ENCODE measurements at places on chromosomes 6 and 20. TPM values are rescaled to one million over a fixed set of nuclear protein-coding genes. Genes with fewer than 3 reads are reported as not detected.

The DHX35 gene
- polyA plus RNA-seq = 14.5 TPM

The TRIM39 gene
- 7.4 TPM for polyA plus RNA-seq

GRCh38 chr6:7640607-7641577 is 50.9 kb downstream of the SNRNP48 start:
- peak; percentile 26 for DNase-seq

DNA sequence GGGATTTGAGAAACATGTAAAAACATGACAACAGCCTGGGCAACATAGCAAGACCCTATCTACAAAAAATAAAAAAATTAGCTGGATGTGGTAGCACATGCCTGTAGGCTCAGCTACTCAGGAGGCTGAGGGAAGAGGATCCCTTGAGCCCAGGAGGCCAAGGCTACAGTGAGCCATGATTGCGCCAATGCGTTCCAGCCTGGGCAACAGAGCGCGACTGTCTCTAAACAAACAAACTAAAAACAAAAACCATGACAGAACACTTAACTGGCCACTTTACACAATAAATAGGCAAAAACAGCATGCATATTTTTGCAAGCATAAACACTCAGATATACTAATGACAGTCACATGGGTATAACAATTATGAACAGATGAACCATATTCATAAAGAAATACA is 60.0 kb downstream of the SYTL3 start:
- DNase-seq = no peak

The MYB gene
- 0.11 TPM for polyA plus RNA-seq

- no peak for DNase-seq
Observed at GRCh38 chr6:23783901-23784300, 342.1 kb upstream of the NRSN1 start.

- no peak for DNase-seq
Observed at GRCh38 chr20:25271486-25272222, 23.8 kb downstream of the PYGB start.

GRCh38 chr6:96836631-96837080 is 621 bp downstream of the GPR63 start:
- DNase-seq = no peak

DNA sequence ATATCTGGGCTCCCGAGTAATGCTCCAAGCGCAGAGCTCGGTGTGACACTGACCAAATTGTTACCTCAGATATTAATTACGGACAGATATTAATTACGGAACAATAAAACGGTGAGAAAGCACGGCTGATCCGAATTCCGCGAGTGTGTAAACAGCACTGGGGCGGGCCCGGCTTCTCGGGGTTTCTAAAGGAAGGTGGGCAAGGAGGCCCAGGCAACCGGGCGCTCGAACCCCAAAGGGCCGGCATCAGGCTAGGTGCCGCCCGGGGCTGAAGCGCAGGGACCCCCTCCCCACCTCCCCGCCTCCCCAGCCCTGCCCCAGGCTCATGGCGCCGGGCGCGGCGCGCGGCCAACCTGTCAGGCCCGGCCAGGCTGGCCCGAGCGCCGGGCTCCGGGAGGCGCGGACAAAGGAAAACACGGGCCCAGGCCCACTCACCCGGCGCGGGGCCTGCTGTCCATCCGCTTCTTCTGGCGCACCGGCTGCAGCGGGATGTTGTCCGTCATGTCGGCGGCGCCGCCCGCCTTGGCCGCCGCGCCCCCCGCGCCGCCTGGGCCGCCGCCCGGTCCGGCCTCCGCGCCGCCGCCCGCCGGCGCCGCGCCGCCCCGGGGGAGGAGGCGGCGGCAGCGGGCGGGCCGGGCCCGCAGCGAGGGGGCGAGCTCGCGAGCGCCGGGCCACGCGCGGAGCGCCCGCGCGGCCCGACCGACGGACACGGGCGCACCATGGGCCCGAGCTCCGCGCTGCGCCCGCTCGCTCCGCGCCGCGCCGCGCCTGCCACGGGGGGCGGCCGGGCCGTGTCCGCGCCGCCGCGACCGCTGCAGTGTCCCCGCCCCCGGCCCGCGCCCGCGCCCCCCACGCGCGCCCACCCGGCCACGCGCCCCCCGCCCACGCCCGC is at the start of gene ATP9A:
Gene ATP9A, minus strand, starts transcription at position 524 of the 892 bp plus-strand sequence. Its CDS starts 21 bp downstream, at position 503.
- DNase-seq = no peak

The KCTD20 gene
- 123 TPM for polyA plus RNA-seq

- no peak for DNase-seq
Observed at GRCh38 chr20:58584881-58585752, 66.0 kb upstream of the STX16 start.

The SIRPB2 gene
- not detected for polyA plus RNA-seq

DNA sequence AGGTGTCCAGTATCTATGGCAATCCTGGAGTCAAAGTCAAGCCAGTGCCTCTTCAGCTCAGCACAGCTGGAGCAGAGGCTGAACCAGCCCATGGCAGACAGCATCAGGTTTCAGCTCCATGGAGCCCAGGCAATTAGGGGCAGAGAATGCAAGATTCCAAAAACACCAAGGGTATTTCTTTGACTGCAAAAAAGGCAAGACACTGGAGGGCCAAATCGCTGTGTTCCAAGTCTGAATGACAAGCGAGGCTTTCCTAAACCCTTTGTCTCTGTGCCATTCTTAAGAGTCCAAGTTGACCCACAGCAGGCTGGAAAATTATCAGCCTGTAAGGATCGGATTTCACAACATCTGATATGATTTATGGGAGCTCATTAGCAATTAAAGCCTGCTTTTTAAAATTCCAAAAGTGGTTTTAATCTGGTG is 49.7 kb upstream of the TGM3 start:
- no peak for DNase-seq

DNA sequence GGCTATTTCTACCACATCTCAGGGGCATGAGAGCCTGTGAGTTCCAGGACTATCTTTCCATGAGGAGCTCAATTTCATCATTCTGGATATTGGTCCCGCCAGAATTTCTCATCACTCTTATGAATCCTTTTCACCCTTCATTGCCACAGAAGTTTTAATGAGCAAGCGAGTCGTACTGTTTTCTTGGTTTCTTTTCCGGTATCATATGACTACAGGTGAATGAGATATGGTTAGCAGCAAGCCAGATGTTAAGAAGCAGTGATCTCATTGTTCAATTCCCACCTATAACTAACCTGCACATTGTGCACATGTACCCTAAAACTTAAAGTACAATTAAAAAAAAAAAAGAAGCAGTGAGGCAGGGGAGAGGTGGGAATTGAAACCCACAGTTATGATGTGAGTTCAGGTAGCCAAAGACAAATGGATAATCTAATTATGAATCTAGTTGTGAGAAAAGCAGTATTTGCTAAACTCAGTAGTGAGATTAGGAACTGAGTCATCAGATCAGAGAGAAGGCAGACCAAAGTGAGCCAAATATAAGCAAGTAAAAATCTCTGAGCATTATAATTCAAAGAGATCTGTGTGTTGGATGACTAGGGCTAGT is 78.0 kb upstream of the ELOVL5 start:
- no peak for DNase-seq

DNA sequence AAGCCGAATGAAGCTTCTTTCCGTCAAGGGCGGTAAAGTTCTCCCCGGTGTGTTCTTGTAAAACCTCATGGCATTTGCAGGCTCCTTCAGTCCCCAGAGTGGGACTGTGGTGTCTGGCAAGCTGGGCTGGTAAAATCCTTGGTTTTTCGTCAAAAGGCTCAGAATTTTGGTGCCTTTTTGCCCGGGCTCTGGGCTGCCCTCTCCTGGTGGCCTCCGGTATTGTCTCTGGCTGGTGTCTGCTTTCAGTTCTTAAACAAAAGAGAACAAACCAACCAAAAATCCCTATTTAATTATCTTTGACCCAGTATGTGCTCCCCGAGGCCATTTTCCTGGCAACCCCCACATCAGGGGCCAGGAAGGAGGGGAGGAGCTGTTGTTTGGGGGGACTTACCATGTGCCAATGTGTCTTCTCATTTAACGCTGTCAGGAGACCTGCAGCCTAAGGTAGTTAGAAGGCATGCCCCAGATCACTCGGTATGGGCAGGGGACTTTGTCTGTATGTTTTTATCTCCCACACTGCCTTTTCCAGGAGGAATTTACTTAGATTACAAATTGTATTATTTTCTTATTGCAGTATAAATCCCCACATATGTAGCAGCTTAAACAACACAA is 11.1 kb downstream of the CDH4 start:
- DNase-seq = no peak

GRCh38 chr20:58982406-58983114 is 1.5 kb downstream of the NELFCD start:
- no peak for DNase-seq

GRCh38 chr6:10390495-10391298 is 24.2 kb downstream of the TFAP2A start:
- no peak for DNase-seq

The RBPJL gene
- not detected for polyA plus RNA-seq

DNA sequence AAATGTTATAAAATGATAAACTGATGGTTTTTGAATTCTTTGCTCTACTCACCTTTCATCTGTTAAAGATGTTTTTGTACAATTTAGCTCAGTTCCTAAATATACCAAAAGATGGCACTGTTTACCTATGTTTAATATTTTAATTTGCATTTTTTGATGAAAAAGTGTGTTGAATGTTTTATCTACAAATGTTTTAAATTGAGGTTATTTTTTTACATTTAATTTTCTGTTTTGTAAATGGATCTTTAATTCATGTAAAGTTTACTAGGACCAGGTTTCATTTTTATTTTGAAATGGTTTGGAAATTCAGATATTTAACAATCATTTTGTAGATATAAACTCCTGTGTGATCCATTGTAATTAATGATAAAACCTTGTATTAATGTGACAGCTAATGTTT is 30.0 kb downstream of the CDKAL1 start:
- DNase-seq = no peak

DNA sequence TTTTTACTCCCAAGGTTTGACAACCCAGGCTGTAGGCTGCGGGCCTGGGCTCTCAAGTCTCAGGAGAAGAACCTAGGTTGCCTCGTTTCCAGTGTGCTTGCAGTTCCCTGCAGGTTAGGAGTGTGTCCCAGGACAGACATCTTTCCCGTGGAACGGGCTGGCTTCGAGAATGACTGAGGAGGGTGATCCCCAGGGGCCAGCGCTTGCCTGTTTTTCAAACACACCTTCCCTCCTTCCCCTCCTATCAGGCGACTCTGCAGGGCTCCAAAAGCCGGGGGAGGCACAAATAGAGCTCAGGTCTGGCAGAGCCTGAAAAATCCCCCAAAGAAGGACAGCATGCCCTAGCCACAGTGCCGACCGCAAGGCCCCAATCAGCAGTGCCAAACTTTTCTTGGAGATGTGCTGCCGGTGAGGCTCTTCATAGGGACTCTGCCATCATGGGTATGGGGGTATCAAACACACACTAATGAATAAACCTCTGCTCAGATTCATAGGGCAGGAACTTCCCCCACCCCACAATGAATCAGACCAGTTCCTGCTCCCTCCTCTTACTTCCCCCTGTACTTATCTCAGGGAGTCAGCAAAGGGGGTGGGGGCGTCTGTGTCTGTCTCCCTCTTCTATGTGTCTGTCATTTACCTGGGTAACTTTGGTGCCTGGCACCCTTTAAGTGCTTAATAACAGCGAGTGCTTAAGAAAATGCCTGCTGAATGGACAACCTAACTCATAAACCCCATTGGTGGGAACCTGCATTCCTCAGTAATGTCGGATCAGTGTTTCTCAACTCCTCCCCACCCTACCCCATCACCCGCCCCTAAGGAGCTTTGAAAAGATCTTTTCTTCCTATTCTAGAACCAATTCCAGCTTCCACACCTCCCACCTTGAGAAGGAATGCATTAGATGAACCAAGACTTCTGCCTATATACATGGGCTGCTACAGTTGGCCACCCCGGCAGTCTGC is 1.6 kb downstream of the KCNG1 start:
- DNase-seq = no peak

- DNase-seq = no peak
Observed at GRCh38 chr20:24481173-24481572, 11.7 kb downstream of the SYNDIG1 start.

- no peak for DNase-seq
Observed at GRCh38 chr6:5214570-5215052, 46.1 kb downstream of the LYRM4 start.

DNA sequence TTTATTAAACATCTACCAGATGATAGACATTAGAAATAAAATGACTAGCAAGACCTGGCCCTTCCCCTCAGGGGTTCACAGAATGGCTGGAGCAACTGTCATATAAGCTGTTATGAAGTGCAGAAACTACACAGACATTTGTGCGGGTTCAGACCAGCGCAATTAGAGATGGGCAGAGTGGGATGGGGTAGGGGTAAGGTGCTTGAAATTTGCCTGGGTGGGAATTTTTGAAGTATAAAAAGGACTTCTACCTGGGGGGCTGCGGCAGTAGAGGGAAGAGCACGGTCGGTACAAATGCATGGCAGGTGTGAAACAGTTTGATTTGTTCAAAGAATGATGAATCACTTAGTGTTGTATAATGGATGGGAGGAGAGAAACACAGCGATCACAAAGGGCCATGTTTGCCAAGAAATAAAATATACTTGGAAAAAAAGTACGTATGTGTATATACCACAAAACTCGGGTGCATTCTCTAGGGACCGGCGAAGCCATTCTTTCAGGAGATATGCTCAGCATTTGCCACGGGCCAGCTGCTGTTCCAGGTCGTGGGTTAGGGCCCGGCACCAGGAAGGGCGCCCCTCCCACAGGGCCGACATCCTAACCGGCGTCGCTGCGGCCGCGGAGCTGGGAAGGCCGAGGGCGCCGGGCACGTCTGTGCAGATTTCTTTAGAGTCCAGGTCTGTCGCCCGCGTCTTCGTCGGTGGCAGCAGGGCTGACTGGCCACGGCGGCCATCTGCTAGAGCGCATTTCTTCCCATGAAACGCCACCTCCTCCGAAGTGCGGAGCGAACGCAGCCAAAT is 809 bp upstream of the NOL7 start:
- DNase-seq = no peak

DNA sequence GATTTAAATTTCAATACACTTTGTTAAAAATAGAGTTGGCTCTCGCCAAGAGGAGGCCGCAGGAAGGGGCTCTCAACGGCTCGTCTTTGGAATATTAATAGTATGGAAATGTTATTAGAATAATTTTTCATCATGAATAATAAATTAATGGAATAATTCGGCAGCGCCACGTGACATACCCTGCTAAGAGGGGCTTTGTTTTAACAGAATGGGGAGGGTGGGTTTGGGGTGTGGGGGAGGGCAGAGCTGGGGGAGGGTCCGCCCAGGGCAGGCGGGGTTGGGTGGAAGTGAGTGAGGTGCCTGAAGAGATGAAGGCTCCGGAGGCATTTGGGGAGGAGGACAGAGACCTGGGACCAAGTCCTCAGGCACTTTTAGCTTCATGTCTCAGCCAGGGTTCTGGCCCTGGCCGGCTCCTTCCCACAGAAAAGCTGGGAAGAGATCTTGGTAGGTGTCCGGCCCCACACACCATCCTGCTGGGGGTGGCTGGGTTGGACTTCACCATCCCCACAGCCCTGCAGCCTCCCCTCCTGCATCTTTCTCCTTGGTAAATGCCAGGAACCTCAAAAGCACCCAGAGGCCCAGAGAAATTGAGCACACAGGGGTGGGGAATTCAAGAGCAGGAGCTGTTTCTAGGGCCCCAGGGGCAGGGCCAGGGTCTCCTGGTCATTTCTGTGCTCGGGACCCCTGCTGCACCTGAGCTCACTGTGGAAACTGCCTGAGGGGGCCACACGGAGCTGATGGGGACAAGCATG is 93.6 kb upstream of the BHLHE23 start:
- DNase-seq = no peak

The AHI1 gene
- 15.8 TPM for polyA plus RNA-seq

GRCh38 chr6:17505062-17505476 is 95.0 kb upstream of the FAM8A1 start:
- no peak for DNase-seq

The AGPAT4 gene
- 3.1 TPM for polyA plus RNA-seq

GRCh38 chr6:11028959-11029358 is 15.1 kb downstream of the ELOVL2 start:
- no peak for DNase-seq
